Eye (tissue), 1 donor: ENCODE measurements at places on chromosomes 3 and 15.

DNA sequence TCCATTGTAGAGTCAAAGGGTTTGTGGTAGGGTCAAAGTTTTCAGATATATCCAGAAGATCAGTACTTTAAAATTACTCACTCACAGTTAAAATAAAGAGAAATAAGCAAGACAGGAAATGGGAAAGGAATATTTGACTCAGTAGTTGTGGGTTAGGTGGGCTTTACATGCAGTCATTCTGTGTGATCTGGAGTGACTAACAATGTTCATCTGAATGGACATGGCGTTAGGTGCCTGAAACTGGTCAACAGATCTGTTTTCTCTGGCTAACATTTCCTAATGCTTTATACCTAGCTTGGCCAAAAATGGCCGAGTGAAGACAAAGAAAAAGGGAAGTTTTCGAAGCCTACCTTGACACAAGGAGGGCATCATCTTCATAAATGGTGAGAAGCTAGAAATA is 133.4 kb upstream of the SATB1 start:
- no peak for DNase-seq

DNA sequence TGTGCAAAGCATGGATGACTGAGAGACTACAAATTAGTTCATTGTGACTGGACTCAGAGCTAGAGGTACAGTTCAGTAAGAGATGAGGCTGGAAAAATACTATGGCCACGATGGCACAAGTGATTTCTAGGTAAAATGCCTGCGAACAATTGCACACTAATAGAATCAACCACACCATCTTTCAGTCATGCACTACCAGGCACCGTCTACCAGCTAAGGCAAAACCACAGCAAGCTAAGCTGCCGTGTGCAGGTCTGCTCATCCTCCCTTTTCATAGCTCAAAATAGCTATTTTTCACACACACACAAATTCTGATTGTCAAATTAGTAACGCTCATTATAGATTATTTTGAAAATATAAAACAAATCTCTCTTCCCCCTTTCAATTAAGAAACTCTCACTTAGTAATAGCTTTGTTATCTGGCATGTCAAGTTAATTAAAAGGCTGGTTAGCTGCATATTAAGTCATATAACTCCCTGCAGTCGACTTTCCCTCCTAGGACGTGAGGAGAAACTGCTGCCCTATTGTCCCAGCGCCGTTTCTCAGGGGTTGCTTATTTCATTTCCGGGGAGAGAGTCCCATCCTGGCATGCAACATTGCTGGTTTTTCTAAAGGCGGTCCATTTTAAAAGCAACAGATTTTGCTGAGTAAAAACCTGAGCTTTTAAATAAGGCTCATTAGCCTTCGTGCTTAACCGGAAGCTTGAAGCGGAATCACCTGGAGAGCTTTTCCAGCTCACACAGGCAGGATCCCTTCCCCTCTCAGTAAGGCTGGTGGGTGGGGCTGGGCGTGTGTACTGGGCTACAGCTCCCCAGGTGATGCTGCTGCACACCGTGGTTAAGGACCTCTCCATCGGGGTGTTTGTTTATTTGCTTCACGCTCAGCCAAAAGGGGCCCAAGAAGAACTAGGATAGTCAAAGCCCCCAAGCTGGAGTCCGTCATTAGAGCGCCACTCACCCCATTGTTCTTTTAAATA is 16.9 kb upstream of the MEX3B start:
- peak; percentile 11 for DNase-seq

- DNase-seq = peak; percentile 83
Observed at GRCh38 chr15:80152896-80153876, at the start of gene FAH. Gene FAH (plus strand): TSS chr15:80152999. CDS start chr15:80153055, 56 bp downstream.

GRCh38 chr15:96312641-96313335 is 17.7 kb upstream of the NR2F2 start:
- DNase-seq = peak; percentile 6

GRCh38 chr15:84685304-84685703 is 27.3 kb upstream of the NMB start:
- DNase-seq = no peak

DNA sequence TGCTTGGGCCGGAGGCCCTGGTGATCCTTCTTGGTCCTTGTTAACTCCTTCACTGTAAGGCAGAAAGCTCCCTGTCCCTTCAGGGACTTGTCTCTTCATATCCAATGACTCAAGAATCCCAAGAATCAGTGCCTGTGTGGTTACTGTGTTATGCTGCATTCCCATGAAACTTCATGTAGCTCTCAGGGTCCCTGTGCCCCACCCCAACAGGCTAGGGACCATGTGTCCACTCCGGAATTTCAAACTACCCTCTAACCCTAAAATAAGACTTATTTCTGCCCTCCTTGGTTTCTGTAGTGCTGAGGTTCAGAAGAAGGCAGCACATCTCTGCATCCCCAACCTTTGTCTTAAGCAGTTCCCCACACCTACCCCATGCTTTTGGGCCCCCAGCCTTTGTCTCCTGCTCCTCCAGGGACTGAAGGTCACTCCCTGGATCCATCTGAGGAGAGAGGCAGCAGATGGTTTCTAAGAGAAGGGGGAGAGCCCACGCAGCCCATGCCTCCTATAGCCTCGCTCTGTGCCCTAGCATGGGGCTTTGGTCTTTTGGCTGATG is 531 bp upstream of the MAP1A start:
- DNase-seq = no peak

- DNase-seq = no peak
Observed at GRCh38 chr15:43009206-43009605, 88.6 kb upstream of the TTBK2 start.

GRCh38 chr3:36763850-36764703 is at the start of gene DCLK3:
Gene DCLK3 (minus strand): TSS chr3:36764553. CDS start chr3:36764263, 290 bp downstream.
- peak; percentile 70 for DNase-seq

- no peak for DNase-seq
Observed at GRCh38 chr3:108673988-108674661, 83.1 kb downstream of the RETNLB start.

- no peak for DNase-seq
Observed at GRCh38 chr3:57673156-57673555, 19.7 kb downstream of the DENND6A start.

- DNase-seq = peak; percentile 95
Observed at GRCh38 chr3:157130467-157131251, 29.3 kb downstream of the CCNL1 start.

GRCh38 chr15:64464276-64465005 is 4.1 kb downstream of the ZNF609 start:
- no peak for DNase-seq

- DNase-seq = no peak
Observed at GRCh38 chr3:38545550-38545949, 49.4 kb downstream of the EXOG start.

DNA sequence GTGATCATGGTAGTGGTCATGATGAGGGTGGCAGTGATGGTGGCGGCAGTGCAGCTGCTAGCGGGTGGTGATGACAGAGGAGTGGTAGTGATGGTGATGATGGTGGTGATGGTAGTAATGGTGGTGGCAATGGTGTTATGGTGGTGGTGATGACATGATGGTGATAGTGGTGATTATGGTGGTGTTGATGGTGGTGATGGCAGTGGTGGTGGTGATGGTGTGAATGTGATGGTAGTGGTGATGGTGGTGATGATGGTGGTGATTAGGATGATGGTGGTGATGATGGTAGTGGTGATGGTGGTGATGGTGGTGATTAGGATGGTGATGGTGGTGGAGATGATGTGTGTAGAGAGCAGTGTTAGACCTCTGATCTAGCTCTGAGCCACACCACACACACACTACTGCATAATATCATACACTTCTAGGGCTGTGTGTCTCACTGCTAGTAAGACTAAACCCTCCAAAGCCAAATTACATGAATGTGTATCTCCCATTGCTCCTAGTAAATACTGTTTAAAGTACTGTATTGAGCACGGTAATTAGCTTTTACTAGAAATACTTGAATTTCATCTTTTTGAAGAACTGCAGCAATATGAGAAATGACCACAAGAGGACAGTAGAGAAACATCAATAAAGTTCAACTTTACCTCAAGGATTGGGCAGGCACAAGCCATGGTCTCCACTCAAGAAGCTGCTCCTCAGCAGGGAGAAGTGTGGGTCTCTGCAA is 28.8 kb downstream of the TMED3 start:
- DNase-seq = peak; percentile 83

DNA sequence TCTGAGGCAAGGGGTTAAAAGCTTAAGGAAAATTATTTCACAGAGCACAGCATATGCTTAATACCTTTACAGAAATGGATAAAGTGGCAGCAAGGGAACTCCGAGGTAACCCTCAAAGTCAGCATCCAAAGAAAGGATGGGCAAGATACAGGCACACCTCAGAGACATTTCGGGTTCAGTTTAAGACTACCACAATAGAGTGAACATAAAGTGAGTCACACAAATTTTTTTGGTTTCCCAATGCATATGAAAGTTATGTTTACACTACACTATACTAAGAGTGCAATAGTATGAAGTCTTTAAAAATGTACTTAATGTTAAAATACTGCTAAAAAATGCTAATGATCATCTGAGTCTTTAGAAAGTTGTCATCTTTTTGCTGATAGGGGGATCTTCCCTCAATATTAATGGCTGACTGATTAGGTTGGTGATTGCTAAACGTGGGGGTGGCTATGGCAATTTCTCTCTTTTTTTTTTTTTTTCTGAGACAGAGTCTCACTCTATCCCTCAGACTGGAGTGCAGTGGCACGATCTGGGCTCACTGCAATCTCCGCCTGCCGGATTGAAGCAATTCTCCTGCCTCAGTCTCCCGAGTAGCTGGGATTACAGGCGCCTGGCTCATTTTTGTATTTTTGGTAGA is 10.0 kb downstream of the UBR1 start:
- DNase-seq = no peak

- peak; percentile 94 for DNase-seq
Observed at GRCh38 chr15:100873029-100873677, 6.5 kb upstream of the ALDH1A3 start.

GRCh38 chr3:10333349-10333650 is 12.4 kb upstream of the SEC13 start:
- DNase-seq = no peak

DNA sequence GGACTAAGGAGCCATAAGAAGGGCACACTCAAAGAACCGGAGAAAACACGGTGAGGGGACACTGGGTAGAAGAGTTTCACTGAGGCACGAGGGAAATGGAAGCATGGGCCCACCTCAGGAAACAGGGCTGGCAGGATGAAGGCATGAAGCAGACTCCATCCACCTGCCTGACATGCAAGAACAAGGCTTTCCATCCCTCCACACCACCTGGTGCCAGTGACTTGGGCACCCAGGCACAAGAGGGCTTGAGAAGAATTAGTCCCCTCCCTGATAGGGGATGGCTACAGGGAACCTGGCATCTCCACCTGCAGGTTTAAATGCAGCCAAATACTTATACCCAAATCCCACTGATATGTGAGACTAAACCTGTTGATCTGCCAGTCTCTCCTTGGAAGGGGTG is 38.9 kb upstream of the PPP2R3A start:
- DNase-seq = no peak

DNA sequence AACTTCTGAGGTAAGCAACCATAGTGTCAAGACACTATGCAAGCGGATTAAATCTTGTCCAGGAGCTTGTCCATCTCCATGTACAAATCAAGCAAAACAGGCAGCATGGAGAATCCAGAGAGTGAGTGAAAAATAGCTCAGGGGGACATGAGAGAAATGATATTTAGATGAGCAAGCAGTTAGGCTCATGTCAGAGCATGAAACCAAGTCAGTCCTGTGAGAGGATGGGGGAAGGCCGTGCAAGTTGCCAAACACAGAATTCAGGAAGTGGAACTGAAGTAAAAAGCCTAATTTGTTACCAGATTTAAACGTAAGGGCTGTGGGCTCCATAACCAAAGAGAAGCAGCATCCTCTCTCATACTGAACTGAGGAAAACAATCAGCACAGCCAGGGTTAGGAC is 995.9 kb downstream of the MCTP2 start:
- no peak for DNase-seq
